NCI-H146 (cell line): ENCODE measurements at places on chromosomes 4 and X.

GRCh38 chr4:182188622-182189021 is 54.6 kb upstream of the TENM3 start:
- no peak for DNase-seq

GRCh38 chr4:3666263-3666662 is 99.9 kb upstream of the ADRA2C start:
- no peak for DNase-seq

DNA sequence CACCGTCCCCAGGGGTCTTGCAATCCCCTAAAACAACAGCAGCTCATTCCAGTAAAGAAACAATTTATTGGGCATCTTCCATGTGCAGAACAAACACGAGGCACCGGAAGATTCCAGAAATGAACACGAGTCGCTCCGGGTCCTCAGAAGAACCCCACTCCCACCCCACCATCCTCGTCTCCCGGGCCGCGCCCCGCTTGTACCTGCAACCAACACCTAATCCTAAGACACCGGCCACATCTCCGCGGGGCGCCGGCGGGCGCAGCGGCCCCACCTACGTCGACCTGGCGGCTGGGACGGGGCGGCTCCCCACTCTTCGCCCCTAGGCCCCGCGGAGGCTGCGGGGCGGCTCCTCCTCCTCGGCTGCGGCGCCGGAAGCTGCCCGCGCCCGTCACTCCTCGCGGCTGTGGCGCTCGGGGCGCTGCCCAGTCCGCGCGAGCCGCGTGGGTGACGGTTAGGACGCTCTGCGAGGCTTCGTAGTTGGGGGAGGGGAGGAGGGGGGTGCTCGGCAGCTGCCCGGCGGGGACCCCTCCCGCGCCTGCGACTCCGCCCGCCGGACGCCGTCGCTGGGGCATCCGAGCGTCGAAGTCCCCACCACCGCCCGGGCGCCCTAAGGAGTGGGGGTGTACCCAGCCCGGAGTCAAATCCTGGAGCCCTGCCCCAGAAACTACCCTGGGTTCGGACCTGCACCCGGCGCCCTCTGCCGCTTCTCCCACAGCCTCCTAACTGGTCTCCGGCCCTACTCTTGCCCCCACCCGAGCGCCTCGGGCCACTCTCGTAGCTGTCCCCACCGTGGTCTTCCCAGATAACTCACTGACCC is at the start of gene CCDC158:
Gene CCDC158, minus strand, starts transcription at position 380 of the 820 bp plus-strand sequence. CDS start 17,934 bp downstream, outside the sequence.
- DNase-seq = peak; percentile 63

- no peak for DNase-seq
Measured at GRCh38 chr4:163757219-163757618, 262.7 kb downstream of the TMA16 start.

DNA sequence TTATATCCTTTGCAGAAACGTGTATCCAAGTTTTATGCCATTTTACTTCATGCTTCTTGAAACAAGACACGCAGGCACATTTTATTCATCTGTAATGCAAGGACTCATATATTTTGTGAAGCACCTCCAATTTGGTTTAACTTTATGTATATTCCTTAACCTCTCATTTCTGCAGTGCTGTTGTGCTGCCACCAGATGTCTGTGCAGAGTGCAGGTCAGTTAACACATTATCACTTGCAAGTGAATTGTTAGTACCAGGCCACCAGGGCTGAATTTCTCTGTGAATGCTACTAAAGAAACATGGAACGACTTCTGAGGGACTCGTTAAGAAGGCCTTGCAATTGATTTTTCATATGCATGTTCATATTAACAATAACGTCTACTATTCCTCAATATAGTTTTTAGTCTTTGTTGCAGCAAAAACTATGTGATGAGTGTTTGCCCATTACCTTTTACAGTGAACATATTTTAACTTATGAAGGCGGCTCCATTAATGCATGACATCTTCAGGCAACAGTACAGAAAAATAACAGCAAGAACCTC is 770.3 kb downstream of the NLGN4X start:
- DNase-seq = no peak

GRCh38 chrX:153349952-153350351 is 16.0 kb downstream of the ZNF275 start:
- no peak for DNase-seq

GRCh38 chr4:118314221-118314620 is 38.6 kb downstream of the PRSS12 start:
- no peak for DNase-seq

GRCh38 chrX:17737710-17737985 is 355 bp downstream of the SCML1 start:
- no peak for DNase-seq

DNA sequence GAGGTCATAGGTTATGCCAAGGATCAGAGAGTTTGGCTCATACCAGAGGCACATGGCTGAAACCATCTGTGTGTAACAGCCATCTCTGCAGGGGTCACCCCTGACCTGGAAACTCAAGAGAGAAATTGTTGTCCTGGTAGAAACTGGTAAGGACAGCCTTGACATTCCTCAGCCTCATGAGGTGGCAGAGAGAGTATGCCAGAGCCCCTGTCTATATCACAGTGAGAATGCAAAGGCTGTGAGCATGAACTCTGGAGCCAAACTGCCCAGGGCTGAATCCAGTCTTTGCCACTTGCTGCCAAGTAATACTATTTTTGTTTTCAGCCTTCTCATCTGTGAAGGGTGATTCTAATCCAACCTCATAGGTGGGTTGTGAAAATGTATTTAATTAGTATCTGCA is 37.1 kb upstream of the CCDC149 start:
- DNase-seq = no peak

- DNase-seq = no peak
Measured at GRCh38 chrX:72107841-72108595, 23.7 kb downstream of the RTL5 start.

DNA sequence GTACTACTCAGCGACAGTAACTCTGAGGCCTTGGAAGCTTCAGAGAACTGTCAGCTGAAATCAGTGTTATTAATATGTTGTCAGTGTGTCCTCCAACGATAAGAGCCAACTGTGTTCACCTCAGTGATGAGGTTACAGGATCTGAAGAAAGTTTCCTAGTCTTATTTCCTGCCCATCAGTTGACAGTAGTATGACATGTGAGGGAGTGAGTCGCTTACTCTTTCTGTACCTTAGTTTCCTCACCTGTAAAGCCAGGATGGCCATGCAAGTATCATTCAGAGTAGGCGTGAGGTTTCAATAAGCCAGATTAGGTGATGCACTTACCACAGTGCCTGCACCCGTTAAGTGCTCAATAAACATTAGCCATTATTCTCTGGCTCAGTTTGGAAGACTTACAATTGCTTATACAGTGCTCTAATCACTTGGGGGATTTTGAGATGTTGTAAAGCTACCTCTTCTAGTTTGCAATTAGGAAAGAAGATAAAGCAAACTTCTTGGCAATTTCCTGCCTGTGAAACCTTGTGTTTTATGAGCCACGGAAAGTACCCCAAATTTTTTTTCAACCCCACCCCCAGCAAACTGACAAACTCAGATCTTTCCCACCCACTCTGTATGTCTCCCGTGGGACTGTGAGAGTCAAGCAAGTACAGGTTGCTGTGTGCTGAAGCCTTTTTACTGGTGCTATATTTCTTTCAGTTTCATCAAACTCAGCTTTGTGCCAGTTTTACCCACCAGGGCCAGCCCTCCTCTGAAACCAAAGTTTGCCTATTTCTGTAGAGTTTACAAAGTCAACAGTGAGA is 62.2 kb downstream of the ANXA3 start:
- no peak for DNase-seq

DNA sequence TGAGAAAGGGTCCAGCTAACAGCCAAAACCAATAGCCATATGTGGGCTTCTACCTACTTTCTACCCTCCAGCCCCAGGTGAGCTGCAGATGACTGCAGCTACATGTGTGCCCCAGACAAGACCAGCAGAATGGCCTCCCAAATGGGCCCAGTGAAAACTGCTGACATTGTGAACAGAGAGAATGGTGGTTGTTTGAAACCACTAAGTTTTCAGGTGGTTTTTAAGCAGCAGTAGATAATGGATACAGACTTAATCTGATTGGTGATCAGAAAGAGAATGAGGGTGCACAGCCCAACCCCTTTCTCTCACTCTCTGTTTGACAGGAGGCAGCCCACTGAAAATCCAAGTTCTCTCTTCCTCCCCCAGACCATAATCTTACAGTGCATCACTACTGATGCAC is 42.5 kb upstream of the BBS12 start:
- DNase-seq = no peak

GRCh38 chr4:40669504-40669903 is 39.8 kb upstream of the RBM47 start:
- no peak for DNase-seq

GRCh38 chr4:72690771-72691170 is 121.8 kb upstream of the ADAMTS3 start:
- DNase-seq = no peak

DNA sequence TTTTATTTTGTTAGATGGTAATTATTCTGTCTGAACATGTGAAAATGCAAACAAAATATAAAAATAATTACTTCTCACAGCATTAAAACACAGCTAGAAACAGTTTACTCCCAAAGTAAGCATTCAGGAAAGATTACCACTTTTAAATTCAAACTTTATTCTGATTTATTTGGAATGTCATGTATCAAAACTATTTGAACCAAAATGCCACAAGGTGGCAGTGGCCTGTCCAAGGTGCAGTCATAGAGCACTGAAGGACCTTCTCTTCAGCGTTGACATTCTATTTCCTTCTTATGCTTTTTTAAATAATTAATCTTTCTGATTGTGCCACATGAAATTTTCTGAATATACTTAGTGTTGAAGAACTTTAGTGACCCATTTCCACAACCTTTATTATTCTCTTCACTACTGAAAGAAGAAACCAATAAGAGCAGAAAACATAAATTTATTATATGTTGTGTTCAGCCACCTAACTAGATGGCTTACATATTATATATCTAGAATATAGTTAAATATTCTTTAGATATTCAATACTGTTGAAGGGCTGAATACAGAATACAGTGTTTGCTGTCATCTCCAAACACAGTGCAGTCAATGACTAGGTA is 283.6 kb downstream of the CFAP299 start:
- no peak for DNase-seq

DNA sequence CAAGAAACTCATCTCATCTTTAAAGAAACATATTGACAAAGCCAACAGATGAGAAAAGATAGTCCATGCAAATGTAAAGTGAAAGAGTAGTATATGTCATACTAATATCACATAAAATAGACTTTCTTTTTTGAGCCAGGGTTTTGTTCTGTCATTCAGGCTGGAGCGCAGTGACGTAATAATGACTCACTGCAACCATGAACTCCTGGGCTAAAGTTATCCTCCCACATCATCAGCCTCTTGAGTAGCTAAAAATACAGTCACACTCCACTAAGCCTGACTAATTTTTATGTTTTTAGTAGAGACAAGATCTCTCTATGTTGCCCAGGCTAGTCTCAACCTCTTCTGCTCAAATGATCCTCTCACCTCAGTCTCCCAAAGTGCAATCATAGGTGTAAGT is 51.8 kb upstream of the TRAM1L1 start:
- DNase-seq = no peak

- no peak for DNase-seq
Measured at GRCh38 chr4:58209551-58209950, 1099.4 kb upstream of the IGFBP7 start.

- DNase-seq = no peak
Measured at GRCh38 chrX:8341814-8342590, 122.6 kb upstream of the VCX3B start.

GRCh38 chrX:11996810-11997209 is 141.5 kb upstream of the FRMPD4 start:
- no peak for DNase-seq
